ENCODE measurements at places on chromosomes 1 and 21.

DNA sequence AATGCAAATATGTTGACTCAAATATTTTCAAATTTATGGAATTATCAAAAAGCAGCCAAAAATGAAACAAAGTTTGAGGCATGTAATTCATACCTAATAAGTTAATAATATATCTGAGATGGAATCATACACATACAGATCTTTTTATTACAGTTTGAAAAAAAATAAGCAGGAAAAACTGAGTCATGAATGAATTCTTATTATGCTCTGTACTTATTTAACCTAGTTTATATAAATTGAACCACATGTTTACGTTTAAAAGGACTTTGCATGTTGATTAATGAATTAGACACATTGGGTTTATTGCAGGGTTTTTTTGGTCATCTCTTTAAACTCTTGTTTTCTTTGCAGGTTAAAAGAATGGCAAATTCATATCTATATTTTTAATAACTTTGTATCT is 40.9 kb downstream of the CMPK1 start:
- DNase-seq: no peak

DNA sequence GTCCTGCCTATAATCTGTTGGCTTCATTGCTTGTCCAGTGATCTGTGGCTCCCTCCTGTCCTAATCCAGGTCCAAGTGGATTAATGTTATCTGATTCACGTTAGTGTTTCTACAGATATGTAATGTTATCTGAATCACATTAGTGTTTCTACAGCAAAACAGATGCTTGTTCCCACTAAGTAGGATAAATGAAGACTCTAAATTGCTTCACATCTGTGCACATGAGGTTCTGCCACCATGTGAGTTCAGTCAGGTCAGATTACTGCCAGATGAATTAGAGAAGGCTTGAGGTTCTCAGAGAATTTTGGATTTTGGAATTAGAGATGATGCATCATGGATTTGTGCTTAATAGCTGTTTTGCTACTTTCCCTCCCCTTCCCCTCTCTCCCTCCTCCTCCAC is 13.2 kb downstream of the DISC1 start:
- no peak for DNase-seq

DNA sequence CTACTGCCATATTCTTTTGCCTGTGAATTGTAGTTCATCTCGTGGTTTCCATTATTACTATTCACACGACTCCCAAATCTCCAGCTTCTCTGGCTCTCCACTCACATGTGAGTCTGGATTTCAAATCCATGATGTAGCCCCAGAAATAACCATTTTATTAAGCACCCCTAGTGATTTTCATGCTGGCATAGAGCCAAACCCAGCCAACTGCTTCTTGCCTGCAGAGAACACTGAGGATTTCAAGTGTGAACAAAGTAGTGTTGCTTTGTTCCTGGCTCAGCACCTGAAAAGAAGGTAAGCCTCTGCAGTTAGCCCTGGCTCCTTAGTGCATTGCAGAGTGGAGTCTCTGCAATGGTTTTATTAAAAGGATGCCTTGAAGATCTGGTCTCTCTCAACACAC is 25.9 kb downstream of the UTP25 start:
- DNase-seq: no peak

DNA sequence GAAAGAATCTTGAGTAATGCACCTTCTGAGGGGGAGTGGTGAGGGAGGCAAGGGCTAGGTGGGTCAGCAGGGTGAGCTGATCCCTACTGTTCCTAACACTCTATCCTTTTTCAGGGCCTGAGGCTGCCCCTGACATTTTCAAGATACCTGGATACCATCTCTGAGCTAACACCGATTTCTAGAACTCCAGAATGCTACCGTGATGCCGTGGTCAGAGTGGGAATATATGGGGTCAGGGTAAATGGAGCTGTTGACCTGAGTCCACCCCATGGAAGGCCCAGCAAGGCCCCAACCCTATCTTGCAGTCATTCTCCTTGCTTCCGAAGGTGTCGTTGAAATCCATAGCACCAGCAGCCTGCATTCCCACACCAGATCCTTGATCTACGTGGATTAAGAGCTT is 18.0 kb upstream of the PTPRF start:
- no peak for DNase-seq

- no peak for DNase-seq
Measured at GRCh38 chr1:22889213-22889827, 83.3 kb downstream of the LACTBL1 start.

GRCh38 chr1:117150316-117150715 is 28.8 kb upstream of the TRIM45 start:
- no peak for DNase-seq

DNA sequence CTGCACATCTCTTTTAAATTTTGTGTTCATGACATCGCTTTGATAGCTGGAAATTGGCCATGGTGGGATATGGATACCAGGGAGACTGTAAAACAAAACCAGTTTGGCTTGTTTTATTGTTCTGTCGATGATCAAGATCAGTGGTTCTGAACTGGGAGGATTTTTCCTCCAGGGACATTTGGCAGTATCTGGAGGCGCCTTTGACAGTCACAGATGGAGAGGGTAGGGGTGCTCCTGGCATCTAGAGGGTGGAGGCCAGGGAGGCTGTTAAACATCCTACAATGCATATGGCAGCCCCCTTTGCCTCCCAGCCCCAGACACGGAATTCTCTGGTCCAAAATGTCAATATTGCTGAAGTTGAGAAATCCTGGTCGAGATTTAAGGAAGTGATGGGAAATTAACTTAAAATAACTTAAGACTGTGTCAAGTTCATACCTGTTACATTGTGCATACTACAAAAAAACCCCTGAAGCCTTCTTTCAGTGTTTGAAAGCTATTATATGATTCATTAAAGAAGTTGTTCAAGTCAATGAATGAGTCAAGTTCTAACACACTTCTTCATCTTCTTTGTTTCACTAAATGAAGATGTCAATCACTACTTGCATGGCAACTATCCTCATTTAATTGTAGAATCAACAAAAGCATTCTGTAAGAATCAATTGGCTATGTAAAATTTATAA is 150.9 kb downstream of the KCNJ6 start:
- no peak for DNase-seq

DNA sequence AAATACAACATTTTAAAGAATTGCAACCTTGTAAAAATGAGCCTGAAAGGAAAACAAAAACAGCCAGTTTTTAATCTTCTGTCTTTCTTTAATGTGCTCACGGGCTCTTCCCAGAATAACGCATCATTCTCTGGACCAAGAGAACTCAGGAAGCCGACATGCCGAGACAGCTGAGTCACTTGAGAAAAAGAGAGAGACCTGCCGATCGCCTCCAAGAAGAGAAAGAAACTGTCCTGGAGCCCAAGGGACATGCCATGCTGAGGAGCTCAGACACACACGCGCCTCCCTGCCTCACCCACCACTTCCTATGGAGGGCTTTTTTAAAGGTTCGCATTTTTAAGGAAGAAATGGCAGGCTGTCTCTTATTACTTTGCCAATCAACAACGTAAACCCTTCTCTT is 176.4 kb downstream of the ZNF281 start:
- no peak for DNase-seq

DNA sequence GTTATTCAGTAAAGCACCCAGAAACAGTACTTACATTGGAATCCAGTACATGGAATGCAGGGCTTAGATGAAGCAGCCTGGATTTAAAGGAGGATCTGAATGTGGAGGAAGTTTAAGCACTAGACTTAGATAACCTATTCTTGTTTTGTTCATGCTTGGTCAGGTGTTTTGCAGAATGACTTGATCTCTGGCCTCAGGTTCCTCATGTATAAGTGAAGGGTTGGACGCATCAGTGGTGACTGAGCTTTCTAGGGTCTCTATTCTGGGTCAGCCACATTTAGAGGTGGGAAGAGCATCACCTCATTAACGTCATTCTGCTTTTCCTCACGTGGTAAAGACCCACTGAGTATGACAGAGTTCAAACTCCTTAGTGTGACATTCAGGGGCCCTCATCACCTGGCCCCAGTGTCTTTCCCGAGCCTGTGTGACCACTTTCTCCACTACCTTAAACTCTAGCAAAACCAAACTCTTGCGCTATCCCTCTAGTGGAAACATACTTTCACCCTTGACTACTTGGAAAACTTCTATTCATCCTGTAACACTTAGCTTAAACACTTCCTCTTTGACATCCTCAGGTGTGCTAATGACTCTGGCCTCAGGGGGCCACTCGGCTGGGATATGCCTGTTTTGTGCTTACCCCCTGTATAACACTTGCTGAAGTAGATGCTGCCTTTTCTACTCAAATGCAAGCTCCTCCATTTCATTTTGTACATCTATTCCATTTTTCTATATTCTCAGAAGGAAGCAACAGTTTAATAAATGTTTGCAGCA is 871 bp upstream of the ERICH3 start:
- no peak for DNase-seq

DNA sequence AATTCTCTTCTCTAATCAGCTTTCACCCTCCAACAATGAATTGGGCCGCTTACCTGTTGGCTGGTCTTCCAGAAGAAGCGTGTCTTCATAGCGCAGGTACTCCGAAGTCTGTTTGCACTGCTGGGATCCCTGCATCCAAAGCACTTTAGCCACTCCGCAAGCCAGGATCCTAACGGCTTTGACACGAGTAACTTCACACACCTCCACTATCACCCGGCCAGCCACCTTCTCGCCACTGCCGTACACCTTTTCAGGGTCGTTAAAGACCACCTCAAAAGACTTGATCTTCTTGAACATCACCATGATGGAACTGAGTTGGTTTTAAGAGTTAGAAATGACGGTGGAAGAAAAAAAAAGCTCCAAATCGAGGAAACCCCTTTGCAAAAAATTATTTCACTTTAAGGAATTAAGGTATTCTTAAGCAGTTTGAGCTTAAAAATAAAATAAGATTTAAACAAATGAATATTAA is 381 bp downstream of the TXNIP start:
- DNase-seq: no peak

DNA sequence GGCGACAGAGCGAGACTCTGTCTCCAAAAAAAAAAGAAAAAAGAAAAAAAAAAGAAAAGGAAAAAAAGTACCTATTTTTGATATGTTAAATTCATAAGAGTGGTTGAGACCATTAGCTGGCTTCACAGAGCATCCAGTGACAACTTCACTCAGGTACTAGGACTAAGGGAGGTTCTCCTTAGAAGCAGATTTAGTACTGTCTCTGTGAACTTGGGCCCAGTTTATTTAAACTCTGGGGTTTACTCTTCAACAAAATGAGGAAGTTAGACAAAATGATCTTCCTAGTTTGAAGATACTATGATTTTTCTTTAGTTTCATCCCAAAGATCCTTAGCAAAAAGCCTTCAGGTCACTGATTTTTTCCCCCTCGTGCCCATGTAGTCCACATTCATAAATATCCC is 21.2 kb downstream of the MACO1 start:
- no peak for DNase-seq

GRCh38 chr1:151613282-151613780 is 1.5 kb downstream of the SNX27 start:
- no peak for DNase-seq

DNA sequence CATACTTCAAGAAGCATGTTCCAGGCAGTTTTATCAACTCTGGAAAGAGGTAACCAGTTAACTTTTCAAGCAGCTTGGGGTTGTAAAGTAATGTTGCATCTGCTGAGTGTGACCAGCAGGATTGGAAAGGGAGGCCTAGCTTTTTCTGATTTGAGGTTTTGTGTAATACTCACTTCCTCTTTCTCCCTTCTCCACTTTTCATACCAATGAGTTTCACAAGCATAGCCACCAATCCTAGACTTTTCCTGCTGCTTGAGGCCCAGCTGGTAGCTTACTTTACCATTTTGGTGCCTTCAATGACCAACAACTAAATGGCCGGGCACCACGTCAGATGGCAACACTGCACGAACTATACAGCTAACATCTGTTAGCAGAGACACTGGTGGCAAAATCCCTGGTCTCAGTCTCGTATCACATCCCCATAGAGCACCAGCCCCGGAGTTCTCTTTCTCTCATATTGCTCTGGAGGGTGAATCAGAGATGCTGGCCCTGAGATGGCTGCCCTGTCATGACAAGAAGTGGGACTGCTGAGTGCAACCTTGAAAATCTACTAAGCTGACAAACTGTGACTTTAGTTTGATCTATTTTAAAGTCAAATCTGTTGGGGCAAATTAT is 14.8 kb upstream of the GPR88 start:
- no peak for DNase-seq

- DNase-seq: no peak
Measured at GRCh38 chr1:70738624-70739023, 309.0 kb downstream of the PTGER3 start.

DNA sequence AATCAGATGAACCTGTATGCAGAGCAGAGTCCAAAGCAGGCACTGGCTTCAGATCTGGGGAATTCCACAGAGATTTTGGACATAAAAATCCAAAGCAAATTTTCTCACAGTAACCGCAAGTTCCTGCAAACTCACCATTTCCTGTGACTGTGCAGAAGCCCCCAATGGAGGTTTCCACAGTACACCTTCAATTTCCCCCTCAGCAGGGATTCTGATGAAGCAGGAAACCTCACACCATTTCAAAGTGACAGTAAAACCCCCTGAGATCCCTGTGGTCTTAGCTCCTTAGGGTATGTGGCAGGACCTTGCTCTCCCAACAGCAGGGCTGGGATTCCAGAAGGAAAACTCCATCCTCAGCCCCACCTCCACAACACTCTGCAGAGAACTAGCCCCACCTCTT is 6.0 kb upstream of the TGFBR3 start:
- no peak for DNase-seq

DNA sequence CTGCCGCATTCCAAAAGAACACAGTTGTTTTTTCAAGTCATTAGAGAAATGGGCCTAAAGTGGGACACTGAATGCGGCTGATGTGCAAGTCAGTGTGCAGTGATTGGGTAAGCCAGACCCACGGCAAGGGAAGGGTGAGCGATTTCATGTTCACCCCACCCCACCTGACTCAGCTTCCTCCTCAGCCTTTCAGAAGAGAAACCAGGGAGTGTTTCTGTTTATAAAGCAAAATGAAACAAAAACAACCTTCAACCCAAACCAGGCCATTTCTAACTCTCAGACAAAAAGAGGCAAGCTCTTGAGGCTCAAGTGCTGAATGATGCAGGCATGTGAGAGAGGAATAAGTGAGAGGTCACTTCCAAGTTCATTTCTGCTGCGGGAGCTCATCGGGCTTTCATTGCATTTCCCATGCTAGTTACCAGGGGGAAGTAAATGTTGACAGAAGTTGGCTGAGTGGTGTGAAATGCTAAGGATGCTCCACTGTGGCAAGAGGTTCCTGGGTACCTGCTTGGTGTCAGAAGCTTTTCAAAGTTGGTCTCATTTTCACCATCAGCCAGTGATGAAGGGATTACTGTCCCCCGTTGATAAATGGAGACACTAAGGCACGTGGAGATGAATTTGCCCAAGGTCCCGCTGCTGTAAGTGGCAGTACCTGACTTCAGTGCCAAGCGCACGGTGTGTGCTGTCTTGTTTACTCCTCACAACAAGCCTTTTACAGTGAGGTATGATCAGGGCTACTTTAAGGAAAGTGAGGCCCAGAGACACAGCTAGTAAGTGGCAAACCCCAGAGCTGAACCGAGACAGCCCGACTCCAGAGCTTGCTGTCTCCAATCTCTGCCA is 29.1 kb downstream of the STPG1 start:
- DNase-seq: no peak

GRCh38 chr1:154717528-154717924 is 109.5 kb upstream of the ADAR start:
- DNase-seq: no peak

DNA sequence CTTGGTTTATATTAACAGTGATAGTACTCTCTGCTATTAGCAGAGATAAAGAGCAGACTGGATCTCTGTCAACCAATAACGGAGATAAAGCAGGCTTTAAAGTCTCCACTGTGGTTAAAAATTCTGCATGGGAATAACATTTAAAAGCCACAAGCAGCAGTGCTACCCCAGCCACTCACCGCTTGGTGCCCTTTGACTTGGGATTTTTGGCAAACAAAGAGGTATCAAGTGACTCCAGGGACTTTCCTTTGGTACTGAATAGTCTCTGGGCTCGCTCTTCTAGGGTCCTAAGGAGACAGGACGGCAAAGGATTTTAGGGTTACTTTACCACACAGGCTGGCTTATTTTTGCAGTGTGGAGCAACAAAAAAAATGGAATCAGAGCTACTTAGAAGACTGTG is 11.3 kb downstream of the SF3A3 start:
- DNase-seq: no peak

Measured in activated naive CD4-positive, alpha-beta T cell (primary cell).